ENCODE measurements at places on chromosomes 1 and 21.

GRCh38 chr1:43492826-43493225, 37.9 kb upstream of the PTPRF start:
- DNase-seq = no peak

GRCh38 chr1:229380536-229381160, 37.8 kb upstream of the CCSAP start:
- no peak for DNase-seq

DNA sequence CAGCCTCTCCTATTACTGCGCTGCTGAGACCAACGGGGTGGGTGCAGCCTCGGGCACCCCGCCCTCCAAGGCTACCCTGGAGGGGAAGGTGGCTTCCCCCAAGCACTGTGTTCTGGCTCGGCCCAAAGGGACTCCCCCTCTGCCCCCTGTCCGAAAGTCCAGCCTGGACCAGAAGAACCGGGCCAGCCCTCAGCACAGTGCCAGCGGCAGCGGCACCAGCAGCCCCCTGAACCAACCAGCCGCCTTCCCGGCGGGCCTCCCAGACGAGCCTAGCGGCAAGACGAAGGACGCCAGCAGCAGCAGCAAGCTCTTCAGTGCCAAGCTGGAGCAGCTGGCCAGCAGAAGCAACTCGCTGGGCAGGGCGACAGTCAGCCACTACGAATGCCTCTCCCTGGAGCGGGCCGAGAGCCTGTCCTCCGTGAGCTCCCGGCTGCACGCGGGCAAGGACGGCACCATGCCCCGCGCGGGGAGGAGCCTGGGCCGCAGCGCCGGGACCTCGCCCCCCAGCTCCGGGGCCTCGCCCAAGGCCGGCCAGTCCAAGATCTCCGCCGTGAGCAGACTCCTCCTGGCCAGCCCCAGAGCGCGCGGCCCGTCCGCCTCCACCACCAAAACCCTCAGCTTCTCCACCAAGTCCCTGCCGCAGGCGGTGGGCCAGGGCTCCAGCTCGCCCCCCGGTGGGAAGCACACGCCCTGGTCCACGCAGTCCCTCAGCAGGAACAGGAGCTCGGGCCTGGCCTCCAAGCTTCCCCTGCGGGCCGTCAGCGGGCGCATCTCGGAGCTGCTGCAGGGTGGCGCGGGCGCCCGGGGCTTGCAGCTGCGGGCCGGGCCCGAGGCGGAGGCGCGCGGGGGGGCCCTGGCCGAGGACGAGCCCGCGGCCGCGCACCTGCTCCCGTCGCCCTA, 533.1 kb downstream of the KIF26B start:
- DNase-seq = no peak

GRCh38 chr1:234368320-234369032, 4.8 kb upstream of the COA6 start:
- DNase-seq = no peak

- DNase-seq = no peak
Observed at GRCh38 chr1:12052008-12052573, 11.0 kb upstream of the TNFRSF8 start.

GRCh38 chr1:205028924-205029323, 14.1 kb upstream of the CNTN2 start:
- no peak for DNase-seq

DNA sequence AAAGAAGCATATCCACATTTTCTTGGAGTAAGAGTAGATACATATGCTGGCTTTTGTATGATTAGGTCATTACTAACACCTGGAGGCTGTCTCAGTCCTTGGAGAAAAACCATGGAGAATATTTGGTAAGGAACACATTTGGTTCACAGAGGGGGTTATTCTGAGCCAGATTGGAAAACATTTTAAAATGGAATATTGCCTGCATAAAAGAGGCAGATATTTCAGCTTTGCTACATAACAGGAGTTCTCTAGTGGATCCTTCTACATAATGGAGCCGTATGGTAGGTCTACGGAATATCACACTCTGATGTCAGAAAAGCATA, 415.1 kb downstream of the ADGRL2 start:
- no peak for DNase-seq

DNA sequence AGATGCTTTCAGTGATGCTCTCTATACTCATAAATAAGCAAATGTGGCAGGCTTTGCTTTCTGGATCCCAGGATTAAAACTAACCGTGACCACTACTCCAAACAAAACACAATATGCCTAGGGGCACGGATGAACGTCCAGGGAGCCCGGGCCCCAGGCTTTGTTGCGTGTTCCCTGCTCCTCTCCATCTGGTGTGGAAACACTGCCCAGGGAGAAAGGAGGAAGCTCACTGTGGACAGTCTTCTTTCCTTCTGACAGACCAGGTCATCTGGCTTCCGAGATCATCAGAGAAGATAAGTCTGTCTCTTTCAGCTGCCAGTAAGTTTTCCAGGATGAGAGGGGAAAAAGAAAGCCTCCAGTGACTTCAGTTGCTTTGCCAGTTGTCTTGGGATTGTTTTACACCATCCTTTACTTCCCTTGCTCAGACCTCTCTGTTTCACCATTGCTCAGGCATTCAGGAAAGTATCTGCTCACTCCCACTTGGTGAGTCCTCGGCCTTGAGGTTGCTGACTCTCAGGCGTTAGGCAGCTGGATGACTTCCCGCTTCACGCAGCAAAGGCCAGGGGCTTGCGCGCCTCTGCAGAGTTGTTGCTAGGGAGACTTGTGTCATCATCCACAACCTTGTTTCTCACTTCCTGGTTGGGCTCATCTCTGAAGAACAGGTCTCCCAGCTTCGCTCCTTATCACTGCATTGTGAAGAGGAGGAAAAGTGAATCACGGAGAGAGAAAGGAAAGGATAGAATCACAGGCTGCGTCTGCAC, 20.6 kb upstream of the PGD start:
- DNase-seq = no peak

DNA sequence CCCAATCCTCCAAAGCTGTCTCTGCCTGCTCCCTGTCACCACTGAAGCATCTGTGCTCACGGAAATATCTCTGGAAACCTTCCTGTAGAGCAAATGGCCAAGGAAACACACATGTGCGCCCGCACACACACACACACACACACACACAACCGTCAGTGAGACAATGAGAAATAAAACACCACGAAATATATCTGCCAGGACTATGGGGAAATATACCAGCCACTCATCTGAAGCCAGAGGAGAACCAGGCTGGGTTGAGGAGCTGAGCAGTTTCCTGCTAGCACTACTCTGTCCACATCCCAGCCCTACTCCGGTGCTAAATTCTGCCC, 25.1 kb upstream of the PLXNA2 start:
- DNase-seq = no peak

- peak; percentile 72 for DNase-seq
Observed at GRCh38 chr1:204583909-204584632, 67.9 kb downstream of the MDM4 start.

DNA sequence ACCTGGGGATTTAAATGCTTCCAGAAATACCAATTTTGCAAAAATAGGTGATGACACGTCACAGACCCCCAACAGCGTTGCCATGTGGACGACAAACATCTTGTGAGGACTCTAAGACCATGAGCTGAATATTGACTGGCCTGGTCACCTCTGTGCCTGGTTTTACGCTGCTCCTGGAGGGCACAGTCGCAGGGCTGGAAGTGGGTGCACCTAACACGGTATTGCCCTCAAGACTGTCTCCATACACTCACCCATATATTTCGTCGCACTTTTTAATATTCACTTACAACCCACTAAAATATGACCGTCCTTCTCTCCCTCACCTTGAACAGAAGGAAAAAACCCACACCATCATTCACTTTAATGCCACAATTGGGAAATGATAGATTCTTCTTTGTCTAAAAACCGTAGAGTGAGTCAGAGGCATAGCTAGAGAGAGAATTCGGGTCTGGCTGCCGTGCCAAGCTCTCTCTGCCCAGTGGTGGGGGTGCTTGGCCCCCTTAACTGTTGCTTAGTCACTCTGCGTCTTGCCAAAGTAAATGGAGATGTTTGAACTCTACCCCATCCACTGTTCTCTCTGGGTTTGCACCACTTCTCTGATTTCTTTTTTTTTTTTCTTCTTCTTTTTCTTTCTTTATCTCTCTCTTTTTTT, 40.8 kb upstream of the UTS2 start:
- no peak for DNase-seq

DNA sequence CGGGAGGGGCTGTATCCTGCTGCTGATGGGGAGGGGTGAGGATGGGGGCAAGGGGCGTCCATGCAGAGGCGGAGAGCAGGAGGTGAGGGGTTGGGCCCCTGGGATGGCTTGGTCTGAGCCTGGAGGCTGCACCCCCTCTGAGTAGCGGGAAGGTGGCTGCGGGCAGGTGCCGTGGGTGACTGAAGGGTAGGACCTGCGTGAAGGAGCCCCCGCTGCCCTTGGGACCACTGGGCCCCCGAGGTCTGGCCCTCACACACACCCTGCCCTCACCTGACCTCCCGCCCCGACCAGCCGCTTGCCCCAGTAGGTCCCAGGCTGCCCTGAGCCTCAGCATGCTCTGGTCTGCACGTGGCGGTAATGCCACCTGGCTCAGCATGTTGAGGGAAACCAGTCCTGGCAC, 12.8 kb upstream of the SKI start:
- DNase-seq = no peak

GRCh38 chr1:89254658-89255287, 17.9 kb downstream of the GBP5 start:
- peak; percentile 99 for DNase-seq

DNA sequence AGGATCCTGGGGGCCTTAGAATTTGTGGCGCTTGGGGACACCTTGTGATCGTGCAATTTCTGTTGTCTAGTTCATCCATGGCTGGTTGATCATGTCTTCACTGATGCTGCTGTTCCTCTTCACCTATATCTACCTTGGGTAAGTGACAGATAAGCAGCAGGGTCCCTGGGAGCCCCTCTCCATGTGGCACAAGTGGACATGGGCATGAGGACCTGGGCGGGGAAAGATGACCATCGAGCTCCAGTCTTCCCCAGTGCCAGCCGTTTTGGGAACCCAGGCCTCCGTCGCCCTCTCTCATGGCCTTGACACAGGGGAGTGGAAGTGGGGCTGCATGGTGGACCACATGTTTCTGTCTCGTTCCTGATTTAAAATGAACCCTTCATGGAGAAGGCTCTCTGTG, 17.6 kb downstream of the PSEN2 start:
- no peak for DNase-seq

DNA sequence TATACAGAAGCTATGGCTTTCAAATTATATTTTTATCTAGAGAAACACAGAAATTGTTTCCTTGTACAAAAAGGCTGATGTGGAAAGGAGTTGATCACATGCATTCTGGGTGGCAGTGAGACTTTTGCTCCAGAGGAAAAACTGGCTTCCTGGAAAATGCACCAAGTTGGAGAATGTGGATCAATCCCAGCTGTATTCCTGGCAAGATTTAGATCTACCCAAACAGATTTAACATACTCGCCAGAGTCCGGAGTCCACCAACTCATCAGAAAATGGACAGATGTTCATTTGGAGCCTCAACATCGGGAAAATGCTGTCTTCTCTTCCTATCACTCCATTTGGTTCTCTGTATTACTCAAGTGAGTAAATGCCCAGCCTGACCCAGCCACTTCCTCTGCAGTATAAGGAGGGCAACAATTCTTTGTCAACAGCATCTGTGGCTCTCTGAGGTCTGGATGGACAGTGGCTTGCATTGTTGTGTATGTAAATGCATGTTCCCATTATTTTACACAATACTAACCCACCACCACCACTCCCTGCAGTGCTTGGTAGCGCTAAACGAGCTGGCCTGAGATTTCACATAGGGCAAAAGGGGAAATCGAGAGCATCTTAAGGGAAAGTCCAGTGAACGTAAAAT, 226.2 kb upstream of the IRF2BP2 start:
- DNase-seq = no peak

DNA sequence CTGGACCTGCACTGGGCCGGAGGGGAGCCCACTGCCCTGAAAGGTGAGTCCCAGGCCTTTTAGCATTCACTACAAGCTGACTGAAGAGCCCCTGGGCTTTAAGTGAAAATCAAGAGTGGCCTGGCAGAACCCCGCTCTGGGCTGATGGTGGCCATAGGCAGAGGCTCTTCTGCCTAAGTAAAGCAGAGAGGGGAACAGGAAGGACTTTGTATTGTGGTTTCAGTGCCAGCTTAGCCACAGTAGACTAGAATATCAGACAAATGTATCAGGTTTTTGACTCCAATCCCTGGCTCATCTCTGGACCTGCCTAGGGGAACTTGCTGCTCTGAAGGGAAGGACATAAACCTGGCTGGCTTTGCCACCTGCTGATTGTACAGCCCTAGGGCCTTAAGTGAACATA, 10.2 kb upstream of the HENMT1 start:
- no peak for DNase-seq
